ENCODE measurements at places on chromosomes 1 and 21.

- DNase-seq = no peak
These were observed 151.6 kb upstream of the CAMK1G start for GRCh38 chr1:209431813-209432442.

DNA sequence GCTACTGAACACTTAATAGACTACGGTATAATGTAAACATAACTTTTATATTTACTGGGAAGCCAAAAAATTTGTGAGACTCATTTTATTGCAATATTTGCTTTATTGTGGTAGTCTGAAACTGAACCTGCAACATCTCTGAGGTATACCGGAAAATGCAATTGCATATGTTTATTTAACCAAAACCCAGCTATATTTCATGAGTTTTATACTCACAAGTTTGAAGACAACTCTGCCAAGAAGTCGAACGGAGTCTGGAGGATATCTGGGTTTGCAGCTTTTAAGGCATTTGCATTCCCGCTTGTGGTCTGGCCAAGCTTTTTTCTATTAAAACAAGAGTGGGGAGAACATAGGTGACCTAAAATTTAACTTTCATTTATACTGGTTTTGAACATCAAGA, 171.9 kb downstream of the SMYD3 start:
- no peak for DNase-seq

- DNase-seq = no peak
These were observed 120.7 kb upstream of the SOD1 start for GRCh38 chr21:31538816-31539215.

GRCh38 chr1:117210831-117211261, at the start of gene VTCN1:
Gene VTCN1, minus strand, starts transcription at chr1:117210927. Its CDS starts 72 bp downstream, at chr1:117210855.
- no peak for DNase-seq

DNA sequence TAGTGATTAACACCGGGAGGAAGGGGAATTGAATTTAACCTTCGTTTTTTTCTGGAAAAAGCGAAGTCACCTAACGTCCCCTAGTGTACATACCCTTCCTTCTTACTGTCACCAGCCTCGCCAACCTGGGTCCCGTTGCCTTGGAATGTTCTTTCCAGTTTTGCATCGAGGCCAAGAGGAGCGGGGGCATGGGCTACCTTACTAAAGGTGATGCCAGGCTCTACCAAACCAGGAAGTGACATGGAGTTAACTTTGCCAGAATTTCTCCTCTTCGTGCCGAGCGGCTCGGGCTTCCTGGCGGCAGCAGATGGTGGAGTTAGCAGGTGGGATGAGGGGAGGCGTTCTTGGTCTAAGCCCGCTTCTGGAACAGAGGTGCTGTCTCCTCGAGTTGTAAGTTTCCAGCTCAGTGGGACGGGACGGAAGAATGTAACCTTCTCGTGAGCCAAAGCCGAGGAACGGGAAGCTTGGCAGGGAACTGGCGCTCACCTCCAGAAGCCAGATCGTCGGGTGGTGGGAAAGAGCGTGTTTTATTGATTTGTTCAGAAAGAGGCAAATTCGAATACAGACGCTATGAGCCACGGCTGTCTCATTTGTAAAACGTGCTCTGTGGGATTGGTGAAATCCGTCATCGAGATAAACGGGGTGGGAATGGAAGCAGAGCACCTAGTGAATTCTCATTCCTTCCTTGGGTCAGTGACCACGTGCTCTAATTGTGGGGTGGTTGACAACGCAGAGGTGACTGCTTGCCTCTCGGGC, 486 bp downstream of the NIPAL3 start:
- no peak for DNase-seq

- no peak for DNase-seq
These were observed 5.0 kb downstream of the WDR77 start for GRCh38 chr1:111444031-111444430.

Data from fibroblast of skin of left biceps (primary cell).